ENCODE measurements at places on chromosomes 4 and X.

DNA sequence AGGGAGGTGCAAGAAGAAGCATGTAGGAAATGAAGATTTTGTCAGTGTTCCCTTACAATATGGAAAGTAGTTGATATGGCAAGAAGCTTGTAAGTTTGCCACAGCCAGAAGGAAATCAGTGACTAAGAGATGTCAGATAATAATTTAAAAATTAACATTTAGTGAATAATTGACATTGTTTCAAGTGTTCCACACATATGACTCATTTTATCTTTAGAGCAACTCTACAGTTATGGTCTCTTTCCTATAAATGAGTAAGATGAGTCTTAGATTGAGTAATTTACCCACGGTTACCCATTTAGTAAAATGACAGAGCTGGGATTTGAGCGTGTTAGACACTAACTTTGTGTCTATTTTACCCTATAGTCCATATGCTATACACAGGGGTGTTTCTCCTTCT, 300.3 kb upstream of the IRS4 start:
- no peak for DNase-seq

GRCh38 chr4:175891231-175891630, 79.2 kb upstream of the GPM6A start:
- no peak for DNase-seq

GRCh38 chr4:36757580-36758311, 476.3 kb downstream of the DTHD1 start:
- no peak for DNase-seq

GRCh38 chr4:86544310-86544966, 49.7 kb upstream of the PTPN13 start:
- no peak for DNase-seq

DNA sequence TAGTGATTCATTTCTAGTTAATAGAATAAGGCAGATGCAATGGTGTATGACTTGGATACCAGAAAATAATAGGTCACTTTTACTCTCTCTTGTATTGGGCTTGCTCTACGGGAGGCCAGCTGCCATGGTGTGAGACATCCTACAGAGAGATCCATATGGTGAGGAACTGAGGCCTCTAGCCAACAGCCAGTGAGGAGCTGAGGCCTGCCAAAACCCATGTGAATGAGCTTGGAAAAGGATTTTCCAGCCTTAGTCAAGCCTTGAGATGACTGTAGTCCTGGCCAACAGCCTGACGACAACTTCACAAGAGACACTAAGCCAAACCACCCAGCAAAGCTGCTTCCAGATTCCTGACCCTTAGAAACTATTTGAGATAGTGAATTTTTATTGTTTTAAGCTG, 1300.2 kb downstream of the RAPGEF2 start:
- no peak for DNase-seq

DNA sequence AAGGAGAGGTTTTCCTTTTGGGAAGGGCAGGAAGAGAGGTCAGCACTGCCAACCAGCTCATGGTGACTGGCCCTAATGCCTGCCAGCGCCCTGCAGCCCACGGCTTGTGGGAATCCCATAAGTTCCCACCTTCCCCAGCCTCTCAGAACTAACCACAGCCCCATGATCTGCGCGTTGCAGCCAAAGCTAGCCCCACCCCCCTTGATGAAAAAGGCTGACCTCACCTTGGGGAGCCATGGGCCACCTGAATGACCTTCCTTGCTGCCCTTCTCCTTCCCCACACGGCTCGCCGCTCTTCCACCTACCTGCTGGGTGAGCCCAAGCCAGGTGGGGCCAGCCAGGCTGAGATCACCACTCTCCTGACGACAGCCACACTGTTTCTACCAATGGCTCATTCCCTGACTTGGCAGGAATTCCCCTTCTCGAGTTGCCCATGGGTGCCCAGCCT, 3.9 kb upstream of the ELF4 start:
- no peak for DNase-seq

DNA sequence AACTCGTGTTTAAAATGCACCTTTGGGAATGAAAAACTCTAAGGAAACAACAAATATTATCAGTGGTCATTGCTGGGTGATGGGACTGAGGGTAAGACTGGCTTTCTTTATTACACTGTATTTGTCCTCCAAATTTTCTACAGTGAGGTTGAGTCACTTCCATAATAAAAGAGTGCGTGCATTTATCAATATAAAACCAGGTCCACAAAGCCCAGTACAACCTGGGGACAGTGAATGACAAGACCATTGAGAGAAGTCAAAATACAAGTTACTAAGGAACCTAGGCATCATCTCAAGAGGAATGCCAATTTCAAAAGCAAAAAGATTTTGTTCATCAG, 76.4 kb downstream of the MAGED4 start:
- DNase-seq = no peak

GRCh38 chr4:171981185-171981584, 168.0 kb downstream of the GALNTL6 start:
- DNase-seq = no peak

DNA sequence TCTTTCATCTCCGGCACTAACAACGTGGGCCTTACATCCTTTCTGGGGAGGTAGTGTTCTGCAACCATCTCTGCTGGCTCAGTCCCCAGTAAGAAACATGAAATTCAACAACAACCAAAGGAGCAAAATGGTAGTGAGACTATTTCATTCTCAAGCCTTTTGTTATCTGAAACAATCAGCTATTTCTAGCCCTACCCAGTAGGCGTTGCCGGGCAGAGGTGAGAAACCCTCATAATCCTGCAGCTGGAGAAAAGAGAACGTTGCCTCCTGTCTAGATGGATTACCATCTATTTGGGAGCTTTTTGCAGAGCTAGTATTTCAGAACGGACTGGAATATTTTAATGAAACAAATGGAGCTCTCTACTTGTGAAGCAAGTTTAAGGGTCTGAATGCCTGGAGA, 66.4 kb upstream of the GPR174 start:
- no peak for DNase-seq

Data from activated CD4-positive, alpha-beta T cell treated with anti-CD3 and anti-CD28 coated beads, Interleukin-2, amount 50 U/mL, for 48 hours (primary cell).